ENCODE measurements at places on chromosomes 11 and 22.

GRCh38 chr11:70201882-70202861, 924 bp upstream of the FADD start:
- no peak for DNase-seq

DNA sequence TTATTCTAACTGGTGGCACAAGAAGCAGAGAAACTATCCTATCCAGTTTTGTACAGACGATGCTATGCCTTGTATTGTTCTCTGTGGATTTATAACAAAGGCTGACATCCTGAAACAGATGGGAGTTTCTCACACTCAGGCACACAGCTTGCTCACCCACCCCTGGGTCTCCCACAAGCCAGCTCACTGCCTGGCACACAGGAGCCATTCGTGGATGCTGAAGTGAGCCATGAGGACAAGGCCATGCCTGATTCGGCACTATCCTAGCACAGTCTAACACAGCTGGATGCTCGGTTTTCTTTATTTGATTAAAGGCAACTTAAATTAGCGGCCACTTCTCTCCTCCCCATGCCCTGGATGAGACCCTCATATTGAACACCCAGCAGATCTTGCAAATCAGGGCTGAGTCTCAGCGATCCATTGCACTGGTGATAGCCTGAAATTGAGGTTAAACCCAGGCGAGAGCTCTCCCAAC, 25.7 kb upstream of the TMPRSS4 start:
- DNase-seq, result no peak

- DNase-seq, result no peak
These were observed 35.5 kb downstream of the BBOX1 start for GRCh38 chr11:27076121-27076589.

DNA sequence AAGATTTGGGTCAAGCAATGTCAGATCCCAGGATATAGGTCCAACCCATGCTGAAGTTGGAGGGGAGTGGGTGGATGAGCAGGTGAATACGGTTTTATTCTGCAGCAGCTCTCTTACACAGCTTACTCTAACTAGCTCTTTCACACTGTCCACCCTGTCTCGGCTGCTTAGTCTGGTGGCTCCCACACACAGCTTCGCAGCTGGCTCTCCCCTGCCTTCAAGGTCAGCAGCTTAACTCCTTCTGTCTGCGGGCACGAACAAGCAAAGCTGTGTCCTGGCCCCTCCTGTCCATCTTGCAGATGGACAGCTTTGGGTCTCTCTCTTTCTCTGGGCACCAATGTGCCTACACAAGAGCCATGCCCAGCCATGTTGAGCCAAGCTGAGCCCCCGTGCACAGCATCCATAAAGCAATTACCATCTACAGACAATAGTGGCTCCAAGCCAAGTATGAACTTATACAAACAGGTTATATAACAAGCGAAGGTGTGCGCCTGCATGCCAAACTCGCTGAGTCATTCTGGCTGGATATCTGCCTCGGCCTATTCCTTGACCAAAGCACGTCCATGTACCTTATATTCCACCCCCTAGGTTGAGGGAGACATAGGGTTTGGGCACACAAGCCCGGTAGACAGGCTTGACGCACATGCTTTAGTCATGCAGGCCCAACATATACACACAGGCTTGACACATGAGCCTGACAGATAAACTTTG, 1307.8 kb upstream of the RAG2 start:
- no peak for DNase-seq

GRCh38 chr22:38872831-38873248, 824 bp upstream of the CBX6 start:
- DNase-seq, result no peak

DNA sequence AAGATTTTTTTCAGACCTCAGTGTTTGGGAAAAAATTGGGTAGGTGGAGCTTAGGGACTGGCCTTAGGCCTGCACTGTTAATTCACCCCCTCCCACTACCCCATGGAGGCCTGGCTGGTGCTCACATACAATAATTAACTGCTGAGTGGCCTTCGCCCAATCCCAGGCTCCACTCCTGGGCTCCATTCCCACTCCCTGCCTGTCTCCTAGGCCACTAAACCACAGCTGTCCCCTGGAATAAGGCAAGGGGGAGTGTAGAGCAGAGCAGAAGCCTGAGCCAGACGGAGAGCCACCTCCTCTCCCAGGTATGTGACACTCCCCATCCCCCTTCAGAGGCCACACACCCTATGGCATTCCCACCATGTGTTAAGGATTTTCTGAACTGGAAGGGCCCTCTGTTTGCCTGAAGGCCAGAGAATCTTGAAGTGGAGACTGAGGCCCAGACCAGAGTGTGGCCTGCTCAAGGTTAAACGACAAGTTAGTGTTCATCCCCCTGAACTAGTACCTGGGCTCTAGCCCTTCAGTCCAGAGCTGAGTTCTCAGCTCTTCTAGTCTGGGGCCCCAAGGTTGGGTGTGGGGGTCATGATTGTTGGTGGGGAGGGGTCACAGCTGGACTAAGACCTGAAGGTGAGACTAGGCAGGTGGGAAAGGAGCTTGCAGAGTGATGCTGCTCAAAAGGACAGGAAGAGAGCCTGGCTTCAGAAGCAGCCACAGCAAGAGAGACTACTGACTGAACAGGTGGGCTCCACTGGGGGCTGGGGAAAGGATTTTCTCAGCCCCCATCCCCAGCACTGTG, 2.3 kb upstream of the FOLR1 start:
- no peak for DNase-seq

DNA sequence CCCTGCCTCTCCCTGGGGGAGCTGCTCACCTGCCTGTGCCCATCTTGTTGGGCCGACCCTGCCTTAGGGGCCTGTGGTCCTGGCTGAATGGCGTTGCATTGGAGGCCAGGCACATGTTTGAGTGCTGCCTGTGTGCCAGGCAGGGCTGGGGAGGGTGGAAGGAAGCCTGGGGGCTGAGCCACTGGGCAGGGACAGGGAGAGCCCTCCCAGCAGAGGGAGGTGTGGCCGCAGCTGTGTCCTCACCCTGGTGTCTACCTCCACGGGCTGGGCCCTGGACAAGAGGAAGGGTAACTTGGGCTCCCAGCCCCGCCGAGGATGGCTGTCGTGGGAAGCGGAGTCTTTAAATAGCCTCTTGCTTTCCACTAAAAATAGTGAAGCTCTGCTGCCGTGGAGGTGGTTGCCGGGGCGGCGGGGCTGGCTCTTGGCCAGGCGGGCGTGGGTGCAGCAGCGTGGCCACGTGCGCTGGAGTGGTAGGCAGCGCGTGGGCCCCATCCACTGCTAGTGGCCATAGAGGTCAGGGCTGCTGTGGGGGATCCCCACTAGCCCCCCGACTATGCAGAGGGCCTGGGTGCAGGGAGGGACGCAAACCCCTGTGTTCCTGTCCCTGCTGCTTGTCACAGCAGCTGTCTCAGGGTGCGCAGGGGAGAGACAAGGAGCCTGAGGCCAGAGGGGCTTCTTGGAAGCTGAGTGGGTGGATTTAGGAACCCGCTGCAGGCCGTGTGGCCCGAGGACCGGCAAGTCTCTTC, 6.2 kb downstream of the ZDHHC8 start:
- DNase-seq, result no peak

GRCh38 chr11:67584205-67584880, 731 bp downstream of the GSTP1 start:
- DNase-seq, result no peak

GRCh38 chr11:132623511-132623910, 908.8 kb downstream of the OPCML start:
- no peak for DNase-seq

DNA sequence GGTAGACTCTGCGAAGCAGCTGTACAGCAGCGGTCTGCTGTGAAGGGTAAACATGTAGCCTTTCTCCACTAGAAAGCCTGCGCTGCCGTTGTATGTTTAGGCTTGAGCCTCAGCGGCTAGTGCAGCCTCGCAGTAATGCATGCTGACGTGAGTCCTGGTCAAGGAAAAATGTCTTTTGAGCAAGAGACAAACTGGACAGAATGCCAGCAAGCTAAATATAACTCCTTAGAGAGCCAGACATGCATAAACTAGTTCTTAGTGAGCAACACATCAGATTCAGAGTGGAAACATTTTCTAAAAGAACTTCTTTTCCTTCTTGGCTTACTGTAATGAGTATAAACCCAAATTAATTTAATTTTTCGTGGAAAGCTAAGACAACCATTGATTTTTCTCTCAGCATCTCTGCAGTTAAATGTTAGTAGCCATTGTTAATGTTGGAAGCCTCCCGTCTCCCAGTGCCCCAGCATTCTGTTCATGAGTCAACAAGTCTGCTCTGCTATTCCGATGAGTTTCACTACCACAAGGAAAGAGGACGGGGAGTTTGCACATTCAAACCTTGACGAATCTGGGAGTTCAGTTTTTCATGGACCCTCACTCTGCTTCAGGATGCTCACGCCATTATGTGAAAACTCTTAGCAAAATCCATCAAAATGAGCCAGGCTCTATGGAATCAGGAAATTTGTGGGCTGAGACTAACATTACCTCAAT, 51.4 kb downstream of the JAM3 start:
- no peak for DNase-seq

GRCh38 chr22:48486134-48486532, 1341.5 kb downstream of the BRD1 start:
- DNase-seq, result no peak

DNA sequence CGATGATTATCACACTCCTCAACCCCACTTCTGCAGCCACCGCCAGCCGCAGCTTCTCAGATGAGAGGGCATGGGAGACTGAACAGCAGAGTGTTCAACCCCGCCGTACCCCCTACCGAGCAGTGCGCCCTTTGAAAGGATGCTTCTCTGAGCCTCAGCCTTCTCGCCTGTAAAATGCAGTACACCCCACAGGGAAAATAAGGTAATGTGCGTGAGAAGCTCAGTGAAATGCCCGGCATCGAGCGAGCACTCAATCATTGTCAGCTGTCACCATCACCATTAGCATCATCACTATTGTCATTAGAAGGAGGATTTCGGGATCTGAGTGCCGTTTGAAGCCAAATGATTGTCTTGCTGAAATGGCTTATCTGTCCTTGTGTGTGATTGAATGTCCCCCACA, 13.6 kb downstream of the TRIM29 start:
- DNase-seq, result no peak

DNA sequence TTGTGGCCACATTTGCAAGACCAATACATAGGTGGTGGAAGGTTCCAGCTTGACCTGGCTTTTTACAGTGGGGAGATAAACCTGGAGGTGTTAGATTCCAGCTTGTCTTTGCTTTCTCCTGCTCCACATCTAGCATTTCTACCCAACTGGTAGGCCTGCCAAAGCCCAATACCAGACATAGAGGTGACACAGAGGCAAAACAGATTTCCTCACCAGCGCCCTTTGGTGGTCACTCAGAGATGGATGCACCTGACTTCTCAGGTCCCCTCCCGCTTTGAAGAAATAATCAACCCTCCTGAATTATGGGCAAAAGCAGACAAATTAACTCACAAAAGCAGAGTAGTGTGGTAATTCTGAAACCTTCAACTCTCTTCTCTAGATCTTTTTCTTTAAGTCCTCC, 1356.2 kb downstream of the FAM181B start:
- DNase-seq, result no peak

GRCh38 chr11:8225589-8226036, 38.1 kb downstream of the LMO1 start:
- peak; percentile 15 for DNase-seq

DNA sequence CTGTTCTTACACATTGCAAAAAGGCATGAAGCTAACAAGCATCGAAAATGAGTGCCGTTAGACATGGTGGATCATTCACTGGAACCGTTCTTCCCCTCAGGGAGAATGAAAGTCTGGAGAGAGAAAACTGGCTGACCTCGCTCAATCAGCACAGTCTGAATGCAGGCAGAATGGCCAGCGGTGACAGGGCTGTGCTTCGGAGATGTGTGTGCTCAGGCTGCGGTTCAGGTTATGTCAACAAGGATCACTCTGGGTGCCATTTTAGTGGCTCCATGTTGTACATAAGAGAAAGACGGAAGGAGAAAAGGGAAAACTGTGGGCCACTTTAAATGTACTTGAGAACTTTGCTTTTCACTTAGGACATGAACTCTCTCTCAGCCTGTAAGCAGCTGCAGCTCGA, 749.8 kb upstream of the ARHGAP42 start:
- DNase-seq, result no peak

DNA sequence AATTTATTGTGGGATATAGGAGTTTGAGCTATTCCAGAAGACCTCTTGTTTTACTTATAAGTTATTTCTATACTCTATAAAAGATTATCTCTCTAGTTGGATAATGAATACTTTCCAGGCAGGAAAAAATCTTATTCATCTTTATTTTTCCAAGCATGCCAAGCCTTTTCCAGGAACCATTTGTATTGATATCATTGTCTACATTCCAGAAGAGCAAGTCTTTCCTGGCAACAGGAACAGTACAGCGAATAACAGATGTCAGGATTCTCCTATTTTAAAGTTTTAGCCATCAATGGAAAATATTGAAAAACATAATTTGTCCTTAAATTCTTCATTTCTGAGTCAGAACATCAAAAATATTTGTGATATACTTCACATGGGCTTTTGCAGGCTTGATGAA, 5.2 kb upstream of the NXPE1 start:
- DNase-seq, result no peak

GRCh38 chr11:104763930-104764709, 134.1 kb downstream of the CASP12 start:
- DNase-seq, result no peak

DNA sequence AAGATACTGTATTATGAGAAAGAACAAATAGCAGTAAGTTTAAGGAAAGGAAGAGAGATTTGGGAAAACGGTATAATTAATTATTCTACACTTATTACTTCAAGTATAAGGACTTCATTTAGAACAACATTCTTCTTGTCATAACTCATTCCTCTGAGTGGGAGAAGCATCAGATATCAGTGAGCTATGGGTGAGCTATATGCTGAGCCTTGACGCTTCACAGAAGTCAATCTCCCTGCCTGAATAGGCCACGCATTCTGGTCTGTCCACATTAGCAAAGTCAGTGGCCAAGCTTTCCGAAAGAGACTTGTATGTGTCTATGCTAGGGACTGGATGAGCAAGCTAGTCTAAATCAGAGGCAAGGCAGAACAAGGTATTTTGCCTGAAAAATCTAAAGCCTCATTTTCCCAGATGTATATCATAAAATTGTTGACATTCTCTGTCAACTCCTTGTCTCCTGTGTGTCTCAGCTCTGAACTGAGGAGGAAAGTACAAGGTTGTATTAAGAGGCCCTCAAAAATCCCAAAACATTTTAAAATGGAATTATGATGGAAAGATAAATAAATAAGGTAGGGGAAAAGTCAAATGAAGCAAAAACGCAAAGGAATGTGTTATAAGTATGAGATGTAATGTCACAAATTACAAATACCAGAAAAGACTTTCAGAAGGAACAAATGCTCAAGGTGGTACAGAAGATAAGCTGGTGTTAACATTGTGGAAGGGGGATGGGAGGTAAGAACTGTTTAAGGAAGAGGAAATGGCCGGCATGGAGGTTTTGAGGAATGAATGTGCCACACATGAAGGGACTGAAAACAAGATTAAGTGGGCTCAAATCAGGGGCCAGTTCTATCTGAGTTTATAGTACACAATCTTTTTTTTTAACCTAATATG, 1.4 kb downstream of the OR52N2 start:
- DNase-seq, result no peak

All from NCI-H226 (cell line).